ENCODE measurements at places on chromosomes 4 and X.
A peak's percentile ranks its signal among the peaks of the same experiment; 100 is the strongest.

DNA sequence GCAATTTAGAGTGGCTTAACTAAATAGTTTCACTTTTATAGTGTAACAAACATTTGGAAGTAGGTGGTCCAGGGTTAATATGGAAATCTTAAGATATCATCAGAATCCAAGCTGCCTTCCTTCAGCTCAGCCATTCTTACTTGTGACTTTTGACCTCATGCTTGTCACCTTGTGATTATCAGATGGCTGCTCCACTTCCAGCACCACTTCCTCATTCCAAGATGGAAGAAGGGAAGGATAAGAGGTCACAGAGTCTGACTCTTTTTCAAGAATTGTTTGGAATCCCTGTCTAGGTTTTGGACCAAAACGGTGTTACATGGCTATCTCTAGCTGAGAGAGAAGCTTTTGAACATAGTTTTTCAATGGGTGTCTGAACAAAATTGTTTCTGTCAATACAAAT is 39.9 kb downstream of the MTTP start:
- DNase-seq, result no peak

GRCh38 chr4:110970642-110971041 is 347.8 kb upstream of the PITX2 start:
- DNase-seq, result peak; percentile 48

DNA sequence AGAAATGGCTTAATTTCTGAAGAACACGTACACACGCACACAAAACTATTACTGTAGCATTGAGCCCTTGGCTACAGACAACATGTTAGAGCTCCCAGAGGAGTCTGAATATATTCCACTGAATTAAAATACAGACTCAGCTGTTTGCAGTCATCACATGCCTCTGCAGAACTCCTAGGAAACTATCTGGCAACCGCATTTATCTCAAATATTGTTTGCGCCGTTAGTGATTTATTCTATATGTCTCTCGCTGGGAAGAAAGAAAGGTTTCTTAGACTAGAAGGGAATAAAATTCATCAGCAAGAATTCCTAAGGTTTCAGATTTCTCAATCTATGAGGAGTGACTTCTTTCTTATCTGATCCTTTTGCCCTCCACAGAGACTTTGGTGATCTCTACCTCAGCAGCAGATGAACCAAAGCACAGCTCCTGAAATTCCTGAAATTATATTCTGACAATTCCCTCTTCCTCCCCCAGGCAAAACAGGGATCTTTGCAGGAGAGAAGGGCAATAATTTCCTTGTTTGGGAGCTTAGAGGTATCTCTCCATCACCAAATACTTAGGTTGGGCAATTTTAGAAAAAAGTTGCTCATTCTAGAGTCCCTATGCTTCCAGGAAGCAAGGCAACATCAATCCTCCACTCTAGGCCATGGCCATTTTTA is 199.2 kb downstream of the APBB2 start:
- no peak for DNase-seq

DNA sequence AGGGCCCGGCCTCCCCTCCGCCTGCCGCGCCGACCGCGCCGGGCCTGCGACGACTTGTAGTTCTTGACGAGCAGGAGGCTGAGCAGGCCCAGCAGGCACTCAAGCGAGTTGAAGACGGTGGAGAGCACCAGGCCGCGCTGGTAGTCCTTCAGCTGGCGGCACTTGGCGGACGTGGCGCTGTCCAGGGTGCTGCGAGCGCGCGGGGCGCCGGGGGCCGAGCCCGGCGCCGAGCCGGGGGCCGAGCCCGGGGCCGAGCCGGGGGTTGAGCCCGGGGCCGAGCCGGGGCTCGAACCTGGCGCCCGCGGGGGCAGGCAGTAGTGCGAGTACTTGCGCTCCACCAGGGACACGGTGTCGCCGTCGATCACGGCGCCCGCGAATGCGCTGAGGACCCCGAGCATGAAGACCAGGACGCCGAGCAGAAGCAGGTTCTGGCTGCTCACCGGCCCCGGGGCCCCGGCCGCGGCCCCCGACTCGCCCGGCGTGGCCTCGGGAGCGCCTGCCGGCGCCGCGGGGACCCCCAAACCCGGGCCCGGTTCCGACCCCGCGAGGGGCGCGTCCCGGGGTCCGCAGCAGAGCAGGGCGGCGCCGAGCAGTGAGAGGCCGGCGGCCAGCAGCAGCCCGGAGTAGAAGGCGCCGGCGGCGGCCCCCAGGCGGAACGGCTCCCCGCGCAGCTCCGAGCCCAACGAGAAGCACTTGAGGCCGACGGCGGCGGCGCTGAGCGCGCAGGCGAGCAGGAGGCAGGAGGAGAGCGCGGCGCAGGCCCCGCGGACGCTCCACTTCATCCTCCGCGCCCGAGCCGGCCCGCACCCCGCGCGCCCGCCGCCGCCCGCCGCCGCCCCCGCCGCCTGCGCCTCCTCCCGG is 584 bp downstream of the TMEM271 start:
- no peak for DNase-seq

GRCh38 chrX:155632431-155633100 is 19.8 kb upstream of the TMLHE start:
- peak; percentile 75 for DNase-seq

DNA sequence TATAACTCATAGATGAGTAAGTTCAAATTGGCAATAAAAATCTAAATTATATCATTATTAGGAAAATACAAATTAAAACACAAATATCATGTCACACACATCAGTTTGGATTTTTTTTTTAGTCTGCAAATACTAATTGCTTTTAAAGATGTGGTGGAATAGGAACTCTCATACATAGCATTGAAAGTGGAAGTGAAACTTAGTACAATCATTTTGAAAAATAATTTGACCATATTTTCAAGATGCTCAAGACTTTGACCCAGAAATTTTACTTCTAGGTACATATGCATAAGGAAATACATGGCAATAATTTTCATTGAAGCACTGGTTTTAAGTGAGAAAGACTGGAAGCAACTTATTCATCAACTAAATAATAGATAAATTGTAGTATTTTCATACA is 147.5 kb upstream of the SMIM31 start:
- DNase-seq, result peak; percentile 71

DNA sequence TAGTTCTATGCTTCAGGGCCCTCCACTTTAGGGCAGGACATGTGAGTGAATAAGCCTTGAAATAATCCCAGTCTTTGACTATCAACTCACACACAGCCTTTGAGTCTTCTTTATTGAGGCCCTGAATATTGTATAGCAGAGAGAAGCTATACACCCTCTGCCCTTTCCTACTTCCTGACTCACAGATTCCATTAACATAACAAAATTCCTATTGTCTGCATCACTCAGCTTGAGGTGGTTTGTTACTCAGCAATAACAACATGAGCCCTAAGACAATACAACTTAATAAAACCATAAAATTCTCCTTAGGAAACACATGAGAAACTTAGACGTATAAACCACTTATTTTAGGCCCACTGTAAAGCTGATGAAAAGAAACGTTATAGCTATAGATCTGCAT is 680.3 kb upstream of the DIAPH2 start:
- DNase-seq, result no peak

GRCh38 chr4:127250577-127250976 is 382.2 kb upstream of the INTU start:
- DNase-seq, result no peak

DNA sequence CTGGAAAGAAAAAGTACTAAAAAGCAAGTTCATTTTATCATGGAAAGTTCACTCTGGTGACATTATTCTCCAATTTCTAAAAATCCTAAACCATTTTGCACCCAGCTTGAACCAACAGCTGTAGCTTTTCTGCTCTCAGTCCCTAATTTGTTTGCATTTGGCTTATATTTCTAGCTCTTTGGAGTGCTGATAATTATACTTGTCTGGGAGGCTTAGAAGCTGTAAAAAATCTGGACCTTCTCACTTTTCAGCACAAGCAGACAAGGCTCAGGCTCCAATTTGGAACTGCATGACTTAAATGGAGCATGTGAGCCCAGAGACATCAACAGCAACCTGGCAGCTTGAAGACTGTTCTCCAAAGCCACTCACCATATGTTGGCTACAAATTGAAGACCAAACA is 170.9 kb upstream of the PCDH18 start:
- DNase-seq, result no peak

GRCh38 chr4:1584498-1584897 is 99.6 kb downstream of the FAM53A start:
- DNase-seq, result no peak
